ENCODE measurements at places on chromosomes 2 and 18.

- DNase-seq = no peak
These were observed 91.7 kb downstream of the RBMS1 start for GRCh38 chr2:160401895-160402294.

DNA sequence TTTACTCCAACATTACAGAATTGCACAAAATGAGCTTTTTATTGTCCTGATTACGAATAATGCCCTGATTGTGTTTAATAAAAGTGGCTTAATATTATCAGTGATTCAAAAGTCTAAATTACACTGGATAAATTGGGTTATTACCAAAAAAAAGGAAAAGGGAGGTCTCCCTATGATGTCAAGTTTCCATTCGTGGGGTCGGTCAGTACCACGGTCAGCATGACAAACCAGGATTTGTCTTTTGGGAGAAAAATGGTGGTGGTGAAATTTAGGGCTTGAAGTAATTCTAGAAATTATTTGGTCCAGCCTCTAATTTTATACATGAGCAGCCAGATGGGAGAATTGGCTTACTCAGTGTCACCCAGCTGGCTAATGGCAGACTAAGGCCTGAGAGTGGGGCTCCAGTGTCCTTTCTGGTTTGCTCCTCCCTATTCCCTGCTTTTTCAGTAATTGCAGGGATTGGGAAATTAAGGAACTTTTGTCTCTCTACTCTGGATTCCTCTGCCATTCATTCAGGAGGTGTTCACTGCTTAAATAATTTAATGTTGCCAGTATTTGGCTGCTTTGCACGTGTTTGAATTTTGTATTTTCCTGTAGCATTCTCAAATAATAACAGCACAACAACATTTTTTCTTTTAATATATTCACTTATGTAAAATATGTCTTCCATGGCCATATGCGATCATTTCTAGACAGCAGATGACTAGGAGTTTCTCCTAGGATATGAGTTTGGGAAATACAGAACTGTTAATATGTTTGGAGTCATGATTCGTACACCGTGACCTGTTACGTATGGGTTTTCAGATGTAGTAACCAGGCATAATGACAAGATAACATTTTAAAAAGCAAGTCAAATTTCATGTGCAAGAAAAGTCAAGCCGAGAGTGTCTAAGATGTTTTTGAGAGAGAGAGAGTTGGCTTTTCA is 128.9 kb upstream of the NOSTRIN start:
- DNase-seq = no peak

DNA sequence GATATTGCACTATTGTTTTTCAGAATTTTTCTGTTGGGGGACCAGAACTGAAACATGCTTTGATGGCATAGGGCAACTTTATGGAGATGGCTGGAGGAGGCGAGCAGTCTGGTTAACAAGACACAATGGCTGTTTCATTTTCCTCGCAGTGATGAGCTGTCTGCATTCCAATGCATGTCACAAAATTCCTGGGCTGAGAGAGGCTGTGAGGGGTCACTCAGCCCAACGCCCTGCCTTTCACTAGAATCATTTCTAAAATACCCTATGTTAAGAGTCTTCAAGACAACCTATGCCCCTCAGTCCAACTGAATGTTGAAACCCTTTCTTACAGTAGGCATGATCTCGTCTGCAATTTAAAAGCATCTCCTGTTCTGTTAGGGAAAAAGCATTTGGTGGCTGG is 1090.0 kb downstream of the BCL11A start:
- no peak for DNase-seq

DNA sequence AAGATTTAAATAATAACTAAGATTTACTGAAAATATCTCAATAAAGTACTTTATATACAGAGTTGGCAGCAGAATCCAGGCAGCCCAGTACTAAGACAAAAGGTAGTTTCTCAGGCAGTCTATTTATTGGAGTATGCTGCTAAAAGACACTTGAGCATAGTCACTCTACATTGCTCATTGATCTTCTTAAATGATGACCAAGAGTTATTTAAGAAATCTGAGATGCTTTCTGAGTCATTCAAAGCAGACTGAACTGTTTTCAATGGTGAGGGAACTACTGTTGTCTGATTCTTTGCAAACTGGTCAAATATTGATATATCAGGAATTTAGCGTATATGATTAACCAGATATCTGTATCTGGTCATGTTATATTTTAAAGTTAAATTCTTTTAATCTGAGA is 133.6 kb downstream of the PHLPP1 start:
- no peak for DNase-seq

- no peak for DNase-seq
These were observed 15.6 kb upstream of the NFATC1 start for GRCh38 chr18:79379931-79380815.

- no peak for DNase-seq
These were observed 287.7 kb upstream of the GCFC2 start for GRCh38 chr2:75998451-75998850.
